Left kidney (tissue), 8 donors: ENCODE measurements at places on chromosomes 11 and 22.

DNA sequence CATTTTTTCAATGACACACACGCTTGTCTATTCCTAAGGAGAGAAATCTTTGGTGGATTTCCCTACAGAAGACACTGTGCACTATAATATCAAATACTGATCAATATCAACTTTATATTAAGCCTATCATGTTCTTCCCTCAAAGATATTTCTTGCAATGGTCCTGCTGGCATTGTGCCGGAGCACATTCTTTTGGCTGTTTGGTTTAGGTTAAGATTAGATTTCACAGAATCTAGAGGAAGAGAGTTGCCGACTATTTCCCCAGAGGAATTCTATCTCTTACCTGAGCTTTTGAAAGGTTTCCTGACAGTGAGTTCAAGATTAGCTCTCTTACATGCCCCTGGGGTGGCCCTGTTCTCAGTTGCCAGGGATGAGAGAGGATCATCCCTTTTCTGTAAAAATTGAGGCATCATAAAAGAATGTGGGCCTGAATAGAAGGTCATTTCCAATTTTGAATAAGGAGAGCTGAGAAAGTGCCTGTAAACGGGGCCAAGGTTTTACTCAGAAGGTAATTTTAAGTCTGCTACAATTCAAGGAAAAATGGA is 180.6 kb upstream of the ARHGAP20 start:
- no peak for DNase-seq

GRCh38 chr11:67408437-67409200 is 4.7 kb downstream of the TBC1D10C start:
- no peak for DNase-seq

- DNase-seq, result no peak
Measured at GRCh38 chr11:75869661-75870455, 54.8 kb downstream of the UVRAG start.

DNA sequence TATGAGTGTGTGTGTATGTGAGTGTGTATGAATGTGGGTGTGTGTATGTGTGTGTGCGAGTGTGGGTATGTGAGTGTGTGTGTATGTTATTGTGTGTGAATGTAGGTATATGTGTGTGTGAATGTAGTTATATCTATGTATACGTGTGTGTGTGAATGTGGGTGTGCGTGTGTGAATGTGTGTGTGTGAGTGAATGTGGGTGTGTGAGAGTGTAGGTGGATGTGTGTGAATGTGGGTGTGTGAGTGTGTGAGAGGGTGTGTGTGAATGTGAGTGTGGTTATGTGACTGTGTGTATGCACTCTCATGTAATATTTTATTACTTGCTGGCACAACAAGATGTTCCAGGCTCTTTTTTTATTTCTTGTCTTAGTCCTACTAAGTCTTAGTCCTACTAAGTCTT is 513.4 kb upstream of the B3GAT1 start:
- no peak for DNase-seq

DNA sequence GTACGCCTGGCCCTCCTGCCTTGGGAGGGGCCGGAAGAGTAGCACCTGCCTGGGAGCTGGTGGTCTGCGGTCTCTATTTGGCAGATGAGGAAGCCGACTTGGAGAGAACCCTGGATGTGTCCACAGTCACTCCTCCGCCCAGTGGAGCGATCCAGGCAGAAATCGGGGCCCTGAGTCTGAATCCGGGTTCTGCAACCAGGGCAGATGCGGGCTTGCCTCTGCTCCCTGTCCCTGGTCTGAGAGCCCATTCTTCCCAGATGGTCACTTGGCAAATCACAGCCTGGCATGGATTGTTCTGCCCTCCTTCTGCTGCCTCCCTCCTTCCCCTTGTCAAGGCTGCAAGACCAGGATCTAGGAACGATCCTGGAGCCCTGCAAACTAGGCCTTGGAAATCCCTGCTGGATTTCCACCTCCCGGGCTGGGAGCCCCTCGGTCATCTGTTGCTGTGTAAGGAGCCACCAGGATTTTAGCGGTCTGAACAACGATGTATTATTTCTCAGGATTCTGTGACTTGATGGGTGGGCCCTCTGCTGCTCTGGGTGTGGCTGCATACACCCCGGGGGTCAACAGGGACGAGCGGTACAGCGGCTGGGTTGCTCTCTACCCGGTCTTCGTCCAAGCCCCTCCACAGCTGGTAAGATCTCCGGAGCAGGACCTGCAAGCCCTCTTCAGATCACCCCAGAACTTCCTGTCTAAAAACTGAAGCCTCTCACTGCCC is 2.0 kb upstream of the ASCL2 start:
- no peak for DNase-seq

DNA sequence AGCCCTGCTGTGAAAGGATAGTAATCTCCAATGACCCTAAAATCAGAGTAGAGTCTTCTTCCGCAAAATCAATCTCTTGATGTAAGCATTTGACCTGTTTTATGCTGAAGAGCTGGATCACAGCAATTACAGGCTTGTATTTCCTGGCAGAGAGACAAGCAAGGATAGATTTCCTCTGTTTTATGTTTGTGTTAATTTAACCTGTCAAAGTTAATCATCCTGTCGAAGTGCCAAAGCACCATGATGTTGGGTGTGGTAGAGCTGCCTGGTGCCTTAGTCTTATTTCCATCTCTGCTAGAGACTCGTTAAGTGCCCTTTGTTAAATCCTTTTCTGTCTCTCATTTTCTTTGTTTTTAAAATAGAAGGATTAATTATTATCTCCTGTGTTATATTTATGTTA is 248.1 kb downstream of the CNTN5 start:
- peak; percentile 37 for DNase-seq

GRCh38 chr11:75594211-75594610 is 32.2 kb downstream of the SERPINH1 start:
- no peak for DNase-seq

- DNase-seq, result no peak
Measured at GRCh38 chr11:126743628-126744027, 256.9 kb downstream of the KIRREL3 start.

GRCh38 chr11:115396533-115396932 is 107.7 kb downstream of the CADM1 start:
- no peak for DNase-seq

DNA sequence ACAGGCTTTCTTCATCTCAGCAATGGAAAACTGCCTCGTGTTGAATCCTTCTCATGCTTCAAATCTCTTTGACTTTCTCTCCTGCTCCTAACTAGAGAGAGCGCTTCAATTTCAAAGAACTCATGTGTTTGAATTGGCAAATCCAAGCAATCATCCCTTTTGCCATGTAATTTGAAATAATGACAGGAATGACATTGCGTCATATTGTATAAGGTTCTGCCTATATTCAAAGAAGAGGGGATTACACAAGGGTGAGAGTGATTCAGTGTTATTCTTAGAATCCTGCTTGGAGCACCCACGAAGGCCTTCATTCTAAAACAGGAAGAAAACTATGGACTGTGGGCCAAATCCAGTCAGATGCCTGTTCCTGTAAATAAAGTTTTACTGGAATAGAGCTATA is 720.6 kb downstream of the JRKL start:
- DNase-seq, result no peak

- no peak for DNase-seq
Measured at GRCh38 chr11:14902650-14903350, 10.8 kb upstream of the CYP2R1 start.

DNA sequence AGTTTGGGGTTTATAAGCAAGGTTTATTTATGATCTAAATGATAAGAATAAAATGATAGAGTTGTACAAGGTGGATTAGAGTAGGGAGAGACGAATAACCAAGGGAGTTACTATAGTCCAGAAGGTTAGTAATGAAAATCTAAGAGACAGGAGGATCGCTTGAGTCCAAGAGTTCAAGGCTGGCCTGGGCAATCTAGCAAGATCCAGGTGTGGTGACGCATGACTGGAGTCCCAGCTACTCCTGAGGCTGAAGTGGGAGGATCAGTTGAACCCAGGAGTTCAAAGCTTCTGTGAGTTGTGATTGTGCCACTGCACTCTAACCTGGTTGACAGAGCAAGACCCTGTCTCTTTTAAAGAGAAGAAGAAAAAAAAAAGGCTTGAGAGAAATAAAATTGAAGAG is 12.3 kb downstream of the HMGXB4 start:
- no peak for DNase-seq
